RWPE2 (cell line): ENCODE measurements at places on chromosomes 4 and X.

GRCh38 chr4:79249881-79250503, 75.9 kb downstream of the NAA11 start:
- H3K27ac ChIP-seq: no peak overlapping the region
- DNase-seq: no peak
- H3K36me3 ChIP-seq: no peaks in the 10 kb centered on the region
- no peaks in the 10 kb centered on the region for H3K27me3 ChIP-seq
- no peak overlapping the region for H3K4me3 ChIP-seq

DNA sequence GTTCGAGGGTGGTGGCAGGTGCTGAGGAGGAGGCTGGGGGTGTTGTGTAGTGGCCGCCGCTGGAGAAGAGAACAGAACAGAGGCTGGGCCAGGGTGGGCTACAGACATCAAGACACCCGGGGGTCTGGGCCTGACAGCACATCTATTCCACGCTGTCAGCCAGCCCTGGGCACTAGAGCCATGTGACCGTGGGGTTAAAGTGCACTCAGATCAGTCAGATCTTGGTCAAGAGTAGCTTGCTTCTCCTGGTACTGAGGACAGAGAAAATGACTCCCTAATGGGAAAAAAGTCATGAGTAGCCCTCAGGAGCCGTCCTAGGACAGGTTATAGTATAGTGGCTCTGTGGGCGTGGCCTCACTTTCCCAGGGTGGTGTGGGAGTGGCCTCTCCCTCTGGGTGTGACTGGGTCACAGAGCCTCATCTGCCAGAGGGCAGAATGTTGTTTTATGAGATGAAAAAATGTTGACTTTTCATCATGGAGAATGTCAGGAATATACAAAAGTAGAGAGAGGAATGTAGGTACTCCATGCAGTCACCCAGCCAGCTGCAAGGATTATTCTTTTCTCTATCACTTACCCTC, 19.4 kb downstream of the TRMT44 start:
- no peak for DNase-seq
- no peak overlapping the region for H3K27ac ChIP-seq
- no peaks in the 10 kb centered on the region for H3K4me1 ChIP-seq
- no peaks in the 10 kb centered on the region for H3K27me3 ChIP-seq
- peaks cover 44% of the 10 kb centered on the region for H3K36me3 ChIP-seq
- no peak overlapping the region for H3K4me3 ChIP-seq

- no peaks in the 10 kb centered on the region; the same call in 1 of the 2 replicates for H3K36me3 ChIP-seq
- H3K27ac ChIP-seq: no peak overlapping the region
- no peak overlapping the region for H3K4me3 ChIP-seq
- H3K27me3 ChIP-seq: no peaks in the 10 kb centered on the region
These were observed 9.3 kb downstream of the ZNF81 start for GRCh38 chrX:47846040-47846439.

DNA sequence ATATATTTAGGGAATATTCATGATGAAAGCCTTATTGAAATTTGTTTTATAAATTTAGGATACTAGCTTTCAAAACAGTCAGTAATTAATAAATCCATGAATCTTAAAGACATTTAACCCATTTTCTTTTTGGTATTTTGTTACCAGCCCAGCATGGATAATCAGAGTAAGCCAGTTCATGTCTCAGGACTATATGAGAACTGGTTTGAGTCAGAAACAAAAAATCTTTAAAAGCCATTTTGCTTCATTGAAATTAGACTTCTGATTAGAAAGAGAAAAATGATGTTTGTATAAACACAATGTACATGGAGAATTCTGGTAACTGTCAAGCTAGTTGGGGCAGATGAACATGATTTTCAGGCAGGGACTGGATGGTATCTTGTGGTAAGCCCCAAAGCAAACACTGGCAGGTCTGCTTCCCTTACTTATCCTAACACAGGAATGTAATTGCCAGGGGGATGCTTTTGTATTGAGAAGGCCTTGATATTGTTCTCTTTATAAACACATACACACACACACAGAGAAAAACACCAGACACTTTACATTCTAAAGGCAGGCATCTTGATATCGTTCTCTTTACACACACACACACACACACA, 9.4 kb downstream of the ARHGAP10 start:
- H3K4me3 ChIP-seq: no peak overlapping the region
- peaks cover 13% of the 10 kb centered on the region for H3K4me1 ChIP-seq
- no peaks in the 10 kb centered on the region for H3K36me3 ChIP-seq
- peak overlapping the region; percentile 13 for H3K27ac ChIP-seq
- no peaks in the 10 kb centered on the region for H3K27me3 ChIP-seq

DNA sequence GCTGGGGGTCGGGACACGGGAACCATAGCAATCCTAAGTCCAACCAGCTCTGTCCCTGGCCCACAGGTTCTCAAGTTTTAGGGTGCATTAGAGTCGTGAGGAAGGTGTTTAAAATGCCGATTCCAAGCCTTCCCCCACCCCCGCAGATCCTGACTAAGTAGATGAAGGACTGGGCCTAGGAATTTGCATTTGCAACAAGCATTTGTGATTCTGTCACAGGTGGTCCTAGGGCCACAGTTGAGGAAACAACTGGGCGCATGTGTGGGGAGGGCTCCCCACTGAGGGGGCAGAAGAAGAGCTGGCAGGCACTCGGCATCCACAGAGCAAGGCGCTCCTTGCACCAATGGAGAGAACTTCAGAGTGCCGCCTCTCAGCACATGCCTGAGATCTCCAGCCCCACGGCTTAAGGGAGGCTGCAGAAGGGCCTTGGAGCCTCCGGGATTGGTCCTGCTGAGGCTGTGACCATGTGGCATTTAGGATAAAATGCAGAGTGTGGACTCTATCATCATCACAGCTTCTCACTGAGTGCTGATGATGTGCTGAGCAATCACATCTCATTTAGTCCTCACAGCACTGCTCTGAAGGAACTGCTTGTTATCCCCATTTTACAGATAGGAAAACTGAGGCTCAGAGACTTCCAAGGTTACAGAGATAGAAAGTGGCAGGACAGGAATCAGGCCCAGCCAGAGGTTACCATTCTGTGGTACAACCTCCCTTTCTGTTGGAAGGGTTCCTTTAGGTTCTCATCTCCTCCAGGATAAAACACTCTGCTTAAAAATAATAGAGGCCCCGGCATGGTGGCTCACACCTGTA, 16.7 kb downstream of the SEL1L3 start:
- H3K36me3 ChIP-seq: 0 out of 2 replicates have a peak, but pooled peaks cover 4% of the 10 kb centered on the region
- no peak for DNase-seq
- H3K27me3 ChIP-seq: no peaks in the 10 kb centered on the region
- no peak overlapping the region for H3K4me3 ChIP-seq
- H3K27ac ChIP-seq: no peak overlapping the region
- H3K4me1 ChIP-seq: no peaks in the 10 kb centered on the region

DNA sequence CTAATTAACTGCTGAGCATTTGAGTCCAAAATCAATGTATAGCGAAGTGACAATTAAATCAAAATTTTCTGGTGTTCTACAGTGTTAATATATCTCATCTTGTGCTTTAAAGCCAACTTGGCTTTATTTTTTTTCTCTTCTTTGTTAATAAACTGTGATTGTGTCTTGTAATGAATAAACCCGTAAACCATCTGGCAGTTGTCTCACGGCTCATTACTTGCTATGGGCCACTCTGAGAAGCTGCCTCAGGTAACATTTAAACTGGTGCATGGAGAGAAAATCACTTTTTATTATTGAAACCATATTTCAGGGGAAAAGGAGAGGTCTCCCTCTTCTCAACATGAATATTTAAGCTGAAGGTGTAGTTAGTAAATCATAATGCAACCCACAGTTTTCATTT, 694.0 kb downstream of the KCTD8 start:
- no peaks in the 10 kb centered on the region for H3K27me3 ChIP-seq
- no peak for DNase-seq
- H3K4me3 ChIP-seq: no peak overlapping the region
- H3K36me3 ChIP-seq: no peaks in the 10 kb centered on the region
- no peak overlapping the region for H3K27ac ChIP-seq
- H3K4me1 ChIP-seq: no peaks in the 10 kb centered on the region

- no peaks in the 10 kb centered on the region for H3K36me3 ChIP-seq
- H3K4me1 ChIP-seq: no peaks in the 10 kb centered on the region
- no peaks in the 10 kb centered on the region for H3K27me3 ChIP-seq
- H3K27ac ChIP-seq: no peak overlapping the region
- DNase-seq: no peak
These were observed 260.1 kb downstream of the EVC2 start for GRCh38 chr4:5448221-5448620.

DNA sequence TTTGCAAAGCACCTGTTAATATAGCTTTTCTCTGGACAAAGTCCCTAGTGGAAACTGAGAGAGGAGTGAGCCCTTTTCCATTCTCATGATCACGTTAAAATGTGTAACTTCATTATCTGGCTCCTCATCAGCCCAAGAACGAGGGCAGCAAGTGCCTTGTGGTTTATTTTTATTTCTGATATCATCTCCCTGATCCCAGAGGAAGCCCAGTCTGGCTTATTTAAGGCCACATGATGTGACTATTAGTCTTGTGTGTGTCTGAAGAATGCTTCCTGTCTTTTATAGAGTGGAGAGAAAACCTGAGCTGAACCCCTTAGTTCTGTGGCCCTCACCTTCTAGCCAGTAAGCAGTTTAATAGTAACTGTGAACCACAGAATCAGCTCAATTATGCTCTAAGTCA, 67.2 kb downstream of the LHFPL1 start:
- H3K36me3 ChIP-seq: no peaks in the 10 kb centered on the region
- no peaks in the 10 kb centered on the region for H3K4me1 ChIP-seq
- H3K27me3 ChIP-seq: no peaks in the 10 kb centered on the region
- H3K27ac ChIP-seq: no peak overlapping the region
- no peak overlapping the region for H3K4me3 ChIP-seq
